ENCODE measurements at places on chromosomes 5 and 9. TPM values are rescaled to one million over a fixed set of nuclear protein-coding genes. Genes with fewer than 3 reads are reported as not detected.

DNA sequence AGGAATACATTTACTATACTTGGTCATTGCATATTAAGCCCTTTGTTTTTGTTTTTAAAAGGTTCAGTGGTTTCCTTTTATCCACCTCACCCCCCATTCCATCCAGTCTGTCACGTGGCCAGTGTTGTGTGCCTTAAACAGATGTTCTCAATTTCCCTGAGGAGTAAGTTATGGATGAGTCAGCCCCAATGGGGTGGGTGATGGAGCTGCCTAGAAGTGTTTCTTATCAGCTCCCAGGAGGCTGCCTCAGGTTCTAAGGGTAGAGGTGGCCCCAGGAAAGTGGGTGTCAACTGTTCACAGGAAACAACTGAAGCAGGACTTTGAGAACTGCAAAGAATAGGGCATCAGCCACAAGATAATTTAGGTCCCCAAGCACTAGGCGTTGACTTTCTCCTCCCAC is 41.1 kb downstream of the ACTBL2 start:
- peak; percentile 99 for DNase-seq

DNA sequence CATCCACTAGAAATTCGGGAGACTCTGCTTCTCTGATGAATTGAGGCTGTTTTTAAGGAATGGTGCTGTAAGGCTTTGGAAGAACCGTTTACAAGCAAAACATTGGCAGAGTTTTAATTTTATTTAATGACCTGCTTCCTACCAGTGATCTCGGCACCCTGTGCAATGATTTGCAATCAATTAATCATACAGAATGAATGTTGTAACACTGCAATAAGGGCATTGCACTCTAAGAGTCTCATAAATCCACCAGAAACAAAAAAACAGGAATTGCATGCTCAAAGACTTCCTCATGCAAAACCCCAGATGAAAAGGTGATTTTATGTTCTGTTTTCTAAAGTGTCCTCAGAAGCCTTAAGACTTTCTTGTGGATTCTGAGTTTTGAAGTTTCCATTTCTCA is 295.7 kb downstream of the ARHGEF28 start:
- DNase-seq = no peak

Gene ARL10
- 3.6 TPM for total RNA-seq

Gene MAMDC2
- total RNA-seq = 5.6 TPM
